Calu3 (cell line): ENCODE measurements at places on chromosomes 3 and 15.

GRCh38 chr3:52645549-52645948 lies 40.2 kb downstream of the PBRM1 start:
- DNase-seq = no peak

DNA sequence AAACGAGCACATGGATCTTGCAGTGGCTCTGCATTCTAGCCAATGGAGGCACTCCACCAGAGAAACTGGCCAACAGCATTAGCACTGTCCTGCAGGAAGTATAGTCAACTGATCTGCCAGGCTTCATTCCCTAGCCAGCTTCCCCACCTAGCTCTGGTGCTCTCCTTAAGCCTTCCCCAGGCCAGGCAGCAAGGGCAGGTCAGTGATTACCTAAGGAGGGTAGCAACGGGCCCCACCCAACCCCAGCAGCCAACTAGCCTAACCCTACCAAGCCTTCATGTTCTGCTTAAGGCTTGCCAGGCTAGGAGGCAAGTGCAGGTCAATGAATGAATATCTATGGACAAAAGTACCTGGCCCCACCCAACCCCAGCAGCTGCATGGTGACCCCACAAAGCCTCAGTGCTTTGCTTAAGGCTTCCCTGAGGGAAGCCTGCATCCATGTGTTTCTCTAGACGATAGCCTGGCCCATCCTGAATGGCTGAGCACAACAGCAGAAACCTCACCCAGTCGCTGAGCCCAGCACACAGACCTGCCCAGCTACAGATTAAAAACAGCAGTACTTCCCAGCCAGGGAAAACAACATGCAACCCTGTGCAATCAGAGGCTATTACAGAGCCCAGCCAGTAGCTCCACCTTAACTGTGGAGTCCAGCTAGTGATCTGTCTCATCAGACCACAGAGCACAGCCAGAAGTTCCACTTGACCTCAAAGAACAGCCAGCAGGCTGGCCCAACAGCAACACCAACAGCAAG lies 28.5 kb downstream of the THBS1 start:
- DNase-seq = no peak

DNA sequence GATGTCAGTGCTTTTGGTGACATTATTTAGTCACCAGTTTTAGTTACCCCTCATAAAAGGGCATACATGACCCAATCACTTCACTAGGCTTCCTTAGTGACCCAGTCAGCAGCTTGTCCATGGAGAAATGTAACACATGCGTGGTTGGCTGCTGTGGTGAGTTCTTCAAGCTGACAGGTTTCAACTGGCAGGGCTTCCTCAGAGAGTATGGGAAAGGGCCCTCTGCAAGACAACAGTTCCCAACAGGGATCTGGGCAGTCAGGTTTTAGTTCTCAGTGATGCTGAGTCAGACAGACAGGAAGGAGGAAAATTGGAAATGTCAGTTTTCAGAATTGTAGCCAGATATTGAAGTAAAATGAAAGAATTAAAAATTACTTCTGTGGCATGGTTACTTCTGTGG lies 282.5 kb downstream of the TBL1XR1 start:
- DNase-seq = no peak

- no peak for DNase-seq
These were observed 35.2 kb upstream of the ARL14 start for GRCh38 chr3:160641665-160642309.

GRCh38 chr15:34821831-34822230 lies 26.5 kb upstream of the ACTC1 start:
- DNase-seq = no peak
